ENCODE measurements at places on chromosomes 13 and 19.

DNA sequence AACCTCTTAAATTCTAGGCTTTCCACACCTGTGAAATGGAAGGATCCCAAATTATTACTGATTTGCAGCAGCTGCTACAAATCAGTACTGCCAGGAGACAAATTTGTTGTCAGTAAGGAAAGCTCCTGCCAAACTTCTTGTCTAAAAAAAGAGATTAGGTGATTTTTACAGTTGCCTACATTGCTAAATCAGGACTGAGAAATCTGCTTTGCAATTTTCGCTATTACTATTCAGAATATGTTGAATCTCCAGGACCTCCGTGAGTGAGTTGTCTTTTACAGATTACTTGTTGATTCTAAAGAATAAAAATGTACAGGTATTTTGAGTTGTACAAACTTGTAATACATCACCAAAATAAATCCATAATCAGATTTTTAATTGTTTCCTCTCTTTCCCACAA is 1815.9 kb downstream of the PCDH9 start:
- no peak for DNase-seq

DNA sequence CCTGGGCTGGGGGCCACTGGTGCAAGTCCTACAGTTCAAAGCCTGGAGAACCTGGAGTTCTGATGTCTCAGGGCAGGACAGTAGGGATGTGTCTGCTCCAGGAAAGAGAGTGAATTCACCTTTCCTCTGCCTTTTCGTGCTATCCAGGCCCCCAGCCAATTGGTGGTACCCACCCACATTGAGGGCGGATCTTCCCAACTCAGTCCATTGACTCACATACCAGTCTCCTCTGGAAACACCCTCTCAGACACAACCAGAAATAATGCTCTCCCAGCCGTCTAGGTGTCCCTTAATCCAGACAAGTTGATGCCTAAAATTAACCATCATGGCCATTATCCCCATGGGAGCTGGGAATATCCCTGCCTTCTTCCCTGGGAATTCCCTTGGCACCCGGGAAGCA is 38.8 kb upstream of the CHST8 start:
- no peak for DNase-seq

GRCh38 chr19:31459430-31459829 is 110.2 kb upstream of the TSHZ3 start:
- DNase-seq: no peak

DNA sequence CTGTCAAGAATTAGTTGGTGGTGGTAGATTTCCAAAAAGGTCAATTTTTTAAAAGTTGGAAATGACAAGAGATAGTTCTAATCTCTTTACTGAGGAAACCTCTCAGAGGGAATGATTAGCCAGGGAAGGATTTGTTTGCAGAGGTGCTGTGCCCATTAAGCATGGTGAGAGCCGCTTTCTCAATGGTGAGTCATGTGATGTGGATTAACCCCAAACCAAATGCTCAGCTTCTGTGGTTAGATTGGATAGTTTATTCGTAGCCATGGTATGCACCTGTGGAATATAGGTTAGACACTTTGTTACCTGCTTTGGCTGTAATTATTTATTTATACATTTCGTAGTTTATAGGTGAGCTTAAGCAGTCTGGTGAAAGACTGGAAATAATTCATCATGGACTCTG is 7.1 kb downstream of the HNRNPM start:
- DNase-seq: no peak

Measured in stimulated activated CD4-positive, alpha-beta T cell treated with anti-CD3 and anti-CD28 coated beads, Interleukin-1b, Interleukin-23, amount 100 ng/mL, for 48 hours (primary cell).